ENCODE measurements at places on chromosomes 7 and 10.

DNA sequence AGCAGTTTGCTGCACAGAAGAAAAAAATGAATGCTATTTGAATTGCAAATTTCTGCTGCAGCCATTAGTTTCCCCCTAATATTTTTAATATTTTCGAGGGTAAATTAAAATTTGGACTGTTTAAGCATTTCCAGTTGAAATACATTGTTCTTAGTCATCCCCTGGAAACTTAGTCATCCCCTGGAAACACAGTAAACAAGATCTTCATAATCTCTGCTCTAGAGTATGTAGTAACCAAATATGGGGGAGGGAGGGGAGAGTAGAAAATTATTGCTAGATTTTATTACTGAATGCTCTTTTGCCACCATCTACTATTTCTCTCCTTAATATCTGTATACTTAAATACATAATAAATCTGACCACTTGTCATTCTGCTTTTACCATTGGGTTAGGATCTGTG is 1053.3 kb downstream of the SORCS1 start:
- H3K27me3 ChIP-seq = no peaks in the 10 kb centered on the region
- H3K4me1 ChIP-seq = no peaks in the 10 kb centered on the region
- no peak for DNase-seq
- H3K27ac ChIP-seq = no peak overlapping the region
- H3K4me3 ChIP-seq = no peak overlapping the region

- no peaks in the 10 kb centered on the region for H3K4me1 ChIP-seq
- H3K27me3 ChIP-seq = no peaks in the 10 kb centered on the region
- peaks cover 2% of the 10 kb centered on the region for H3K36me3 ChIP-seq
- DNase-seq = no peak
- no peak overlapping the region for H3K27ac ChIP-seq
These were observed 823.1 kb downstream of the SORCS1 start for GRCh38 chr10:106341356-106341755.

DNA sequence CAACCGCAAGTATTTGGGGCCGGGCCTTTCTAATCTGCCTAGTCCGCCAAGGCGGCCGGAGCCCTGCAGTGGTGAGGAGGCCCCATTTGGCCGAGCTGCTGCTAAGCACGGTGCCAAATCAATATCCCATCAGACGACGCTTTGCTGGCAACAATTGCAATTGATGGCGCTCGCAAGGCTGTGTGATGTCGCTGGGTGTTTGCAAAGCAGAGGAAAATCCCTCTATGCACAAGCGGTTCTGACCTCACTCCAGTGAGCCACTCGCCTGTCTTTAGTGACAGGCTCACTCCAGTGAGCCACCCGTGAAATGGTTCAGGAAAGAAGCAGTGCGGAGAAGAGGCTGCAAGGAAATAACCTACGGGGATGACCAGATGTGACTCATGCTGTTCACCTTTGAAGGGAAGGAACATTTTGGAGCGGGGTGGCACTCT is 18.3 kb upstream of the PDE1C start:
- H3K27me3 ChIP-seq = no peaks in the 10 kb centered on the region
- no peak for DNase-seq
- H3K4me3 ChIP-seq = no peak overlapping the region
- H3K4me1 ChIP-seq = no peaks in the 10 kb centered on the region
- no peaks in the 10 kb centered on the region for H3K36me3 ChIP-seq

DNA sequence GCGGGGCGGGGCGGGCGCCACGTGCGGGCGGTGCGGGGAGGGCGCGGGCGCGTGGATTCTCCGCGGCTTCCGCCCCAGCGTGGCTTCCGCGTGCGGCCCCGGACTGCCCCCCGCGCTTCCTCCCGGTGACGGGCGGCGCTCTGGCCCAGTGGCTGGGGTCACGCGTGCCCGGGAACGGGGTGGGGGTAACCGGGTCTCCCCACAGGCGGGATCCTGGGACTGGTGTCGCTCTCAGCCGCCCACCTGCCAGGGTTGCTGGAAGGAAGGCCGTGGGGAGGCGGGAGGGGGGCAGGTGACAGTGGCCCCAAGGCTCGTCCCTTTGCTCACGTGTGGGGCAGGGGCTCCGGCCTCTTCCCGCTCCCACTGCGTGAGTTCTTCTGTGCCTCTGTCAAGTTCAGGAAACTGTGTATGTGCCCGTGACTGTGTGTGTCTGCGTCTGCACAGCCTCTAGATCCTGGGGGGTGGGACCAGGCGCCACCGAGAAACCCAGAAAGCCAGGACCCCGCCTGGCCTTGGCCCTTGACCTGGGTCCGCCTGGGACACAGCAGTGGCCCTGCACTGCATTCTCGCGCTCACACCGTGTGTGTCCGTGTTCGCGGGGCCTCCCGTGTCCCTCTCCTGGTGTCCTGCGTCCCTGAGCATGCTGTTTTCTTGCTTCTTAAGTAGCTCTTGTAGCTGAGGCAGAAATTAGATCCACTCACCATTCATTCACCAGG is 919 bp downstream of the MAFK start:
- H3K27me3 ChIP-seq = peaks cover 8% of the 10 kb centered on the region
- H3K36me3 ChIP-seq = peaks cover 16% of the 10 kb centered on the region
- peak overlapping the region; percentile 96 for H3K27ac ChIP-seq
- H3K4me1 ChIP-seq = peaks cover 23% of the 10 kb centered on the region
- peak; percentile 27 for DNase-seq
- H3K4me3 ChIP-seq = peak overlapping the region; percentile 86

All from central memory CD8-positive, alpha-beta T cell (primary cell).